ENCODE measurements at places on chromosomes 7 and 10. TPM values are rescaled to one million over a fixed set of nuclear protein-coding genes. Genes with fewer than 3 reads are reported as not detected.

DNA sequence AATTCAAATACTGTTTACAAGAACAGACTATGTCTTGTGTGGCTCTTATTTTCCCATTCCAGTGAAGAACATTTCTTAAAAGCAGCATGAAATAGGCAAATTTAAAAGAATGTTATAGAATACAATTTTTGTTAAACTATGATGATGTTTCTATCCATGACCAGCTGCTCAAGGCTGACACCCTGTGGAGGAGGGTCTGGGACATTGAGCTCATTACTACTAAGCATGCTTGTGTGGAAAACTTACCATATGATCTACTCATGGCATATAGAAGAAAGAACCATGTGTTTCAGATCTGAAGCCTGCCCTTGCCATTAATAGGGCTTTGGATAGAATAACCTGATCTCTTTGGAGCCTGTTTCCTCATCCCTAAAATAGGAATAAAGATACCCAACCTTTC is 125.0 kb downstream of the FOXP2 start:
- DNase-seq, result no peak

The SPDYE11 gene
- not detected for total RNA-seq

GRCh38 chr10:43955002-43955596 is 306.4 kb upstream of the ZNF32 start:
- no peak for DNase-seq

DNA sequence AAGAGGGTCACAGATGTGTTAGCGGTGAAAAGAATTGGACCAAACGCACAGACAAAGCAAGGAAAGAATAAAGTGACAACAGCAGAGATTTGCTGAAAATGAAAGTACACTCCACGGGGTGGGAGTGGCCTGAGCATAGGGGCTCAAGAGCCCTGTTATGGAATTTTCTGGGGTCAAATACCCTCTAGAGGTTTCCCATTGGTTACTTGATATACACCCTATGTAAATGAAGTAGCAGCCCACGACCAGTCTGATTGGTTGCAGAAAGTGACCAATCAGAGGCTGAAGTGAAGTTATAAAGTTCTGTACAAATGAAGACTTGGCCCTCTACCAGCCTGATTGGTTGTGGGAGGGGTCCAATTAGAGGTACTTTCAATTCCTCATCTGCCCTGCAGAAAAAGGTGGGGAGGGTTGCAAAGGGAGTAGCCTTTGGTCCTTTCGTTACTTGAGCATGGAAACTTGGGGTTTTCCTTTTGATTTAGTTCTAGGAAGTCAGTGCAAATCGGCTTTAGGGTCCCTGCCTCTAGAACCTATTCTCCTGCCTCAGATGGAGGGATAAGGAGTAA is 125.6 kb upstream of the PRPS1L1 start:
- no peak for DNase-seq

DNA sequence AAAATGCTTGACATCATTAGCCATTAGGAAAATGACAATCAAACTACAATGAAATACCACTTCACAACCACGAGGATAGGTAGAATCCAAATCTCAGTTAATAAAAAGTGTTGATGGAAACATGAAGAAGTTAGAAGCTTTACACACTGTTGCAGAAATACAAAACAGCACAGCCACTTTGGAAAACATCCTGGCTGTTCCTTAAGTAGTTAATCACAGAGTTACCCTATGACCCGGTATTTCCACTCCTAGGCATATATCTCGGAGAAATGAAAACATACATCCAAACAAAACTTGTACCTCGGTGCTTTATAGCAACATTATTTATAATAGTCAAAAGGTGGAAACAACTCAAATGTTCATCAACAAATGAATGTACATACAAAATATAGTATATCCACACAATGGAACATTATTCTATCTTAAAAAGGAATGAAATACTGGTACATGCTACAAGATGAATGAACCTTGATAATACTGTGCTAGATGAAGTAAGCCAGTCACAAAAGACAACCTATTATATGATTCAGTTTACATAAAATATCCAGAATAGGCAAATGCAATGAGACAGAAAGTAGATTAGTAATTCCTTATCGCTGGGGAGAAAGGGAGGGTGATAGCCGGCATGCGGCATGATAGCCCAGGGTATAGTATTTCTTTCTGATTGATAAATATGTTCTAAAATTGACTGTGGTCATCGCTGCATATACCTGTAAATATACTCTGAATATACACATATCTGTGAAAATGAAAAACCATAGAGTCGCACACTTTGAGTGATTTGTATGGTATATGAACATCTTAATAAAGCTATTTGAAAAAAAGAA is 1.9 kb downstream of the VWDE start:
- no peak for DNase-seq

All from glomerular endothelial cell (primary cell).